ENCODE measurements at places on chromosomes 1 and 21.

DNA sequence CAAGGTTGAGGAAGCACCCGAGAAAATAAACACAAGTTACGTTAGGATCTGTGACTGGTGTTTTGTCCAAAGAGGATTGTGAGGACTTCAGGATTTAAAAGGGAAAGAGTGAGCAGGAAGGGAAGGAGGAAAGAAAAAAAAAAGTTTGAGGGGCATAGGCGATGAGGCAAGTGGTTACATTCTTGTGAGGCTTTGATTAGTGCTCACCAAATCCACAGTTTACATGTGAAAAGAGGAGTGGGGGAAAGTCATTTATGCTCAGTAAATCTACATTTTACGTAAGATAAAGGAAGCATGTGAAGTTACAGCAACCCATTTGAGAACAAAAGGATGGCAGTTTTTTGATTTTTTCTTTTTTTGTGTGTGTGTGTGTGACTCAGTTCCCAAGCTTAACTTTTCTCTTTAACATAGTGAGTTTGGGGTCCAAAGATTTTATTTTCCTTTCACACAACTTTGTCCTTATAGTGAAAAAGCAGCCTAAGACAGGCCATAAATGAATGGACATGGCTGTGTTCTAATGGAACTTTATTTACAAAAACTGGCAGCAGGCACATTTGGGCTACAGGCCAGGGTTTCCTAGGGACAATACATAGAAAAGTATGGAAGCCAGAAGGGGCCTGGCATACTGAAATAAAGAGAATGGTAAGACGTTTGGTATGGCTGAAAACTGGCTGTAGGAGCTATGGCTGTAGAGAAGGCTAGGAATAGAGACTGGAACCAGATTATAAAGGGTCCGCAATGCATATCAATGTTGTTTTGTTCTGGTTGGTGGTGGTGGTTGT lies 121.7 kb downstream of the FGGY start:
- no peak for DNase-seq

- DNase-seq, result no peak
These were observed 200.2 kb downstream of the HIVEP3 start for GRCh38 chr1:41718497-41718896.

- no peak for DNase-seq
These were observed 31.8 kb downstream of the ZNF496 start for GRCh38 chr1:247299723-247300381.

GRCh38 chr1:27831568-27832410 lies 1.2 kb downstream of the PPP1R8 start:
- DNase-seq, result no peak

Measured in activated effector memory CD4-positive, alpha-beta T cell treated with Interleukin-2 at 50 U/mL for 16 hours (primary cell).